ENCODE measurements at places on chromosomes 3 and 15.

DNA sequence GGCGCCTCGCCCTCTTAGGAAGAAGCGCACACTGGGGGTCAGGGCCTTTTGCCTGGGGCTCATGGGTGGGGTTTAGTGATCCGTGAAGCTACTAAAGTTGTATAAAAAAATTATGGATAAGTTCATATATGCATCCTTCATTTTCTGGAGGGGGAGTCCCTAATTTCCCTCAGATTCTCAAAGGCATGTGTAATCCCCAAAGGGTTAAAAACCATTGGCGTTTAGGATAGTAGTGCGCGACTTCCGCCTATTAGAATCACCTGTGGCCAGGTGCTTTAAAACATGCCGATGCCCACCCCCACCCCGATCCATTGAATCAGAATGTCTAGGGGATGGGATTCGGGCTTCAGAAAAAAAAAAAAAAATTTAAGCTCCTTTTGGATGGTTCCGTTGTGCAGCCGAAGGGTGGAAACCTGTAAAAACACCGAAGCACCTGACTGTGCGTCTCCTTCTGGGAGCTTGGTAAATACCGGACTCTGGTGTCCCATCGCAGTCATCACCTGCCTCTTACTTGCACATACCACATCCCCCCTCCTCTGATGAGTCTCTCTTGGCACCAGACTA, 570 bp downstream of the APH1B start:
- no peak for DNase-seq

GRCh38 chr15:71091601-71092000, 23.7 kb upstream of the THSD4 start:
- DNase-seq = no peak

GRCh38 chr3:72487946-72488737, 360.1 kb downstream of the SHQ1 start:
- no peak for DNase-seq

GRCh38 chr15:53530761-53531160, 228.7 kb downstream of the WDR72 start:
- DNase-seq = no peak

DNA sequence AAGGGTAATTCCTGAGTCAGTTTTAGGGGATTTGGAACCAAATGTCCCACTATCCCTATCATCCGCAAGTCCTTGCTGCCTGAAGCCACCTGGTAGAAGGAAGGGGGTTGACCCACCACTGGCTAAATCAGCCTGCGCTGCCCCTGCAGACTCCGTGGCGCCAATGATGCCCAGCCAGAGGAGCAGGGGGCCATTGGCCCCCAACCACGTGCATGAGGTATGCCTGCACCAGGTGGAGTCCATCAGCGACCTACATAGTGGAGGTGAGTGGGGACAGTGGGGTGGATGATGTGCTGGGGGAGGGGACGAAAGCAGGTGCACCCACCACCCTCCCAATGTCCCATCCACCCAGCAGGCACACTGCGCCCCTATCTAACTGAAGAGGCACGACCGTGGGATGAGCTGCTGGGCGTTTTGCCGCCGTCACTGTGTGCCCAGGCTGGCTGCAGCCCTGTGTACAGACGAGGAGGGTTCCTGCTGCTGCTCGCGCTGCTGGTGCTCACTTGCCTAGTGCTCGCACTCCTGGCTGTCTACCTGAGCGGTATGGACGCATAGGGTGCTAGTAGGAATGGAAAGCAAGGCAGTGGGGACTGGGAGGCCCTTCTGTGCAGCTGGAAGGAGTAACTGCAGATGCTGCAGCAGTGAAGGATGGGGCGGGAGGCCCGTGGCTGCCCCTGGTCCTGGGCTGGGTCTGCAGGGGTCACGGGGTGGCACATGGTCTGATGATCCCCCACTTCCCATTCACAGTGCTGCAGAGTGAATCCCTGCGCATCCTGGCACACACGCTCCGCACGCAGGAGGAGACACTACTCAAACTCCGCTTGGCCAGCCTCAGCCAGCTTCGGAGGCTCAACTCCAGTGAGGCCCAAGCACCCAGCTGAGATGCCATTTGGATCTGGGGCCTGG, 5.7 kb downstream of the IFRD2 start:
- DNase-seq = no peak

DNA sequence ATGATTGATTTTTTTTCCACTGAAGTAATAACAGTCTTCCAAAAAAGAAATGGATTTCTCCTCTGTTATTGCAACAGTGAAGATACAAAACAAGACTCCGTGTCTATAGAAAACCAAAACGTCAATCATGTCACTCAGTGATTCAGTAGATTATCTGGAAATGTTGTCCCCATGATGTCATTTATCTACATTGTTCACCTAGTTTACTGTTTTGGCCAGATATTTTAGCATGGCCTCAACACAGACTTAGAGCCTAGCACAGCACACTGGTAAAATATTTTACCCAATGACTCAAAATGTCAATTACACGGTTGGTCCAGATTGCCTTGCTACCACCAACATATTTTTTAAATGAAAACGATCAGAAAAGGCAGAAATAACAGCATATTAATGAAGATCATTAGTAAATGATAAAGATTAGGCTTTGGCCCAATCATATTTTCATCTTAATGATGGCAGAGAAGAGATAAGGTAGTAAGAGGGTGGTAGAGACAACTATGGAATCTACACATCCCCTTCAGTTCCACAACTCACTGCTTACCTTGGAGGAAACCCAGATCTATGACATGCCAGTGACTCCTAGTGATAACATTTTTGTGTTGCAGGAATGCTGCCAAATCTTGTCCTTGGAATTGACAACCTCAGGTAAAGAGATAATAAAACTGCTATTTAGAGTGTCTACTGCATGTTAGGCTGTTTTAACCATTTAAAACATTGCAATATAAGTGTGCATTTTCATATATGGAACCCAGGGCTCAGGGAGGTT, 347.7 kb upstream of the ARPP21 start:
- DNase-seq = no peak

DNA sequence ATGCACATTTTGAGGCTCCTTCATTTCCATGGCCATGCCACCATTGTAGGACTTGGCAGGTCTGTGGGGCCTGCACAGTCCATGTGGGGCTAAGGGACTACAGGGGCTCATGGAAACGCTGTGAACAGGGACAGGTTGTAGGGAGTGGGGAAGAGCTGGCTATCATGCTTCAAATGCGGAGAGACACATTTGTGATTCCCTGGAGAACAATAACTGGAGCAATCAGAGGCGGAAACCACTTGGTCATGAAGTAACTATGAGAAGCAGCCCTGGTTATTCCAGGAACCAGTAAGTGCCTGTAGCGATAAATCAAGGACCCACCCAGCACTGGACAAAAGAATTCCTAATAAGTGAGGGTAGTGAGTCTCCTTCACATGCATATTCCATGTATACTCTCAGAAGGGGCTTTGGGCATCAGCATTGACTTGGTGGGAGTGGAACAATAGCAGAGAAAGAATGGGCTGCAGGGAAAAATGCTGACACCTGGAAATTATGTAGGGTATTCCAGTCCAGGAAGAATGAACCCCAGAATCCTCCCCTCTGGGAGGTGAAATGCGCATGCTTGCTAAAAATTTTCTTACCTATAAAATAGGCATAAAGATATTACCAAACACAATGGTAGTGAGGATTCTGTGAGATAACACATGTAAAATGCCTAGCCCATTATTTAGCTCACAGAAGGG, 251.4 kb upstream of the ROPN1 start:
- DNase-seq = no peak

DNA sequence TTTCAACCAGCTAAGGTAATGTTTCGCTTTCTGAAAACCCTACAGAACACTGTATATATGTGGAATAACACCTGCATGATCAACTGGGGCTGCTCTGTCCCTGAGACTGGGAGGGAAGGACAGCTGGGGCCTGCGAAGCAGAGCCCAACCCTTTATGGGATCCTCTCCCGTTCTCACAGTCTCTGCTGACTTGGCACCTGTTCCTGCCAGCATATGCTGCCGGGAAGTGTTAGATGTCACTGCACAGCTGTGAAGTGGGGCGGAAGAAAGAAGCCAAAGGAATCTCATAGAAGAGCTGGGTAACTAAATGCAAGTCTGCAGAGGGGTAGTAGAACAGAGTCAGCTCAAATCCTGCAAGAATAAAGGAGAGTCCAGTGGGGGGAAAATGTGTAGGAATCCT, 29.6 kb downstream of the LRRC3B start:
- no peak for DNase-seq

DNA sequence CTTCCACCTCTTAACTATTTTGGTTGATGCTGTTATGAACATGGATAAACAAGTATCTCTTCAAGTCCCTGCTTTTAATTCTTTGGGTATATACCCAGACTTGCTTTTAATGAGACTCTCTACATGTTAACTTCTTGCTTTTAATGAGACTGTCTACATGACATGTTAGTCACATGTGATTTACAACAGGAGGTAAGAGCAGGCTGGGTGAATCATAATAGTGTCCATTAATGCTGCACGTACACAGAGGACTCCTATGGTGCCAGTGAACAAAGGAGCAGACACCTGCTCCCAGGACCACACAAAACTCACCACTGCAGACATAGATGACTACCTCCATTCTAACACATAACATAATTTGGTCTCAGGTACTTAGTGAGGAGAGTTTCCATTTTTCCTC, 273.4 kb upstream of the NSMCE3 start:
- DNase-seq = no peak

DNA sequence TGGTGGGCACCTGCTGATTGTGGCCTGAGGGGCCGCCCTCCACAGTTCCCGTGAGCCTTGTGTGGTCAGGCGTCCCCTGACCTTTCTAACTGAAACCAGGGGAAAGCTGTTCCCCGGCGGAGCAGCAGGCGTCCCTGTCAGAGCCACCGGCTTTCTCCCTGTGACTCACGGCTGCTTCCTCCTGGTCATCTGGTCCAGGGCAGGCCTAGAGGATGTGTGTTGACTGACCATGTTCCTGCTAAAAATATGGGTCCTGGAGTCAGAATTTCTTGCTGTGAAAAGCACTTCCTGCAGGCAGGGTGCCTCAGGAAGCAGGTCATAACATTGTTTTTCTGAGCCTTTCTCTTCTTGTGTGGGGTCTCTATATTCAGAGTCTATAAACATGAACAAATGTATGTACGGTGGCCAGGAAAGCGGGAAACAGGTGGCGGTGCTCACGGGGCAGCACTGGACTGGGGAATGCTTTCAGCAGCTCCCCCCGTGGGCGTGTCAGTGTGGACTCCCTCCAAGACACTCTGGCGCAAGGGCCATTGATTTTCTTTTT, 38.4 kb upstream of the CGNL1 start:
- no peak for DNase-seq

DNA sequence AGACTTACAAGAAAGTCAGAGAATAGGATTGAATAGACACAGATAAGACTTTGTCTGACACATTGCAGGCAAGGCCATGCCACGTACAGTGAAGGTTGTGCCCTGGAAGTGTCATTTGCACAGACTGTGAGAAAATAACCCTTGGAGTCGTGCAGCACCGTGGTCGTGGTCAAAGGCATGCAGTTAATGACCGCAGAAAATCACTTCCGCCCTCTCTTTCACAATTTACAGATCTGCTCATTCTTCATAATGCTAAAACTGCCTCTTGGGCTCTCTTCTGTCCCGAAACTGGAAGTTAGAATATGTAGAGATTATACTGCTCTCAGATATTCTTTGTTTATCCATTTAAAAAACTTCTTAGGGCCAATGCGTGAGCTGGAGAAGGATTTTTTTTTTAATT, 73.2 kb upstream of the CTXND1 start:
- no peak for DNase-seq

DNA sequence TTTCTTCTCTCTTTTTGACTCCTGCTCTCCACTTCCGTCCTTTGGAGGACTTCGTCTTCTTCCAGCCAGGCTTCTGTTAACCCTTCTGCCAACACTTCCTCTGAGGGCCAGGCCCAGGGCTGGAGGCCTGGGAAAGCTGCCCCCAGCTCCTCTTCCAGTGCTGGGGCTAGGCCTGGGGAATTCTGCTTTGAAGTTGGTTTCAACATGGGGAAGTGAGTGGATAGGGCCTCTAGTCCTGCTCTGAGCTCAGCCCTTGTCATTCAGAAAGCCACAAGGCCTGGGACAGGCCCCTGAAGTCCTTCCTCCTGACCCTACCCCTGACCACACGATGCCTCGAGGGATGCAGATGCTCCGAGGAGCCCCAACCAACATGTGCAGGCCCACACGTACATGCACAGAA, 53.9 kb upstream of the HERC1 start:
- no peak for DNase-seq

GRCh38 chr3:149619136-149619535, 38.7 kb downstream of the WWTR1 start:
- no peak for DNase-seq

DNA sequence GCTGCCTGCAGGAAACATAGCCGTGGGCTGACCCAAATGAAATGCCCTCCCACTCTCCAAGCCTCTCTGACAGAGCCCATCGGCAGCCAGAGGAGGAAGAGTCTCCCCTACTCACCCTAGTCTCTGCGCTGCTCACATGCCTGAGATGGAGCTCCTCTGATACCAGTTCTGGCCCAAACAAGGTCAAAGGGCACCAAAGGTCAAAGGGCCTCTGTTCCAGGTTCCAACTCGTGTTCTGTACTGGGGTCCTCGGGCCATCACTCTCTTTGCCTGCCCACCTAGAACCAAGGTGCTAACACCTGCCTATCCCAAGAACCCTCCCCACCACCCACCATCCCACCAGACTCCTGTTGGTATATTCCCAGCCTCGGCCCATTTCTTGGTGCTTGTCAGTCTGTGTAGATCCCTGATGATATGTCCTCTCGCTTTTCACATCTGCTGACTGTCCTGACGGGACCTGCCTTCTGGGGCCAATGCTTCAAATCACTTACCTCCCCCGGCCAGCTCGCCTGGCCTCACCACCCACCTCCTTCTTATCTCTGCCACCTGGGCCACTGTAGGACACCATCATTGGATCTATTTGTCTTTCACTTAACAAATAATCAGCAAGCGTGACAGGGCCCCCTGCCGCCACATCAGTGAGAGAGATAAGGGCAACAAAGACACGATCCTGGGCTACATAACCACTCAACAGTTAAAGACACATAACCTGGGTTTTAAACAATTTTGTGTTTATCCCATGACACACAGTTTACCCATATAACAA, 90.4 kb downstream of the SRGAP3 start:
- no peak for DNase-seq

DNA sequence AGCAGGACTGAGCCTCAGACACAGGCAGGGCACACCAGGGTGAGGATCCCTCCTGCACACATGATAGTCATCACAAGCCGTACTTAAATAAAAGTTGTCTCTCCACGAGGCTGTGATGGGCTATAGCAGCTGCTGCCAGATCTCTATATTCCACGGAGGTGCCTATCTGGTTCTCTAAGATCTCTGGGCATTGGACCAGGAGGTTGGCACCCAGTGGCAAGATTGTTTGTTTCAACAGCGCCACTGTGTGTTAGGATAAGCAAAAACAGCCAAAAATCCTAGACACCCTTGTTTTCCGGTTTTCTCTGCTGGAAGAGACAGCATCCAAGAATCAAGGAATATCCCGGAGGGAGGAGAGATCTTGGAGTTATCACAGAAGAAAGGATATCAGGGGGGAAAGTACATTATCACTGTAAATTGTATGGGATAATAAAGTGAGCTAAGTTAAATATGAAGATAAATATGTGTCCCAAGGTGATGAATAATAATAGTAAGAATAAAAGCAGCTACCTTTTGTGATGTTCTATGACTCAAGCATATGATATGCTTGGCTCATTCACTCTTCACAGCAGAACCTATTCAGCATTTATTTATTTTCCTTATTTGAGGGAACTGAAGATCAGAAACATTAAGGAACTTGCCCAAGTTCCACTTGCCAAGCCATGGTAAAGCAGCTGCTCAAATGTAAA, 90.6 kb upstream of the AKAP13 start:
- no peak for DNase-seq
